Karpas-422 (cell line): ENCODE measurements at places on chromosomes 2 and 18. TPM values are rescaled to one million over a fixed set of nuclear protein-coding genes. Genes with fewer than 3 reads are reported as not detected.

The SNORC gene
- 1.2 and 1.9 TPM in 2 replicates for total RNA-seq

GRCh38 chr2:193539188-193539587 lies 1344.5 kb upstream of the TMEFF2 start:
- no peak overlapping the region for H3K4me3 ChIP-seq
- H3K4me1 ChIP-seq: no peaks in the 10 kb centered on the region
- no peak overlapping the region for H3K27ac ChIP-seq

DNA sequence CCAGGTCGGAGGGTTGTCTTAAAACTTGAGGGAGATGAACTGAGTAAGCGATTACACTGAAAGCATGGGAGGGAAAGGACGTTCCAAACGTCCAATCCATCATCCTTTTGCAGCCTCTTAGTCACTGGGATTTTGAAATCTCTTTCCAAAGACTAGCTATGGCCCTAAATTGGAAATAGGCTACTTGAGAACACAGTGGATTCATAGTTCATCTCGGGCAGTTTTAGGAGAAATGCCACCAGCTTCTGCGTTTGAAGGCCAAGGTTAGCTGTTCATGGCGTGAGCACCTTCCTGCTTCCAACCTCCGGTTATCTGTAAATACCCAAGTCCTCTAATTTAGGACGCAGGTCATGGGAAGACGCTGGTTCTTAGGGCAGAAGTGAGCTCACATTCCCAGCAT lies 821 bp upstream of the EML6 start:
- H3K27me3 ChIP-seq: no peaks in the 10 kb centered on the region
- H3K4me3 ChIP-seq: peak overlapping the region; percentile 73
- H3K4me1 ChIP-seq: peaks cover 29% of the 10 kb centered on the region
- H3K27ac ChIP-seq: peak overlapping the region; percentile 23; the same call in 1 of the 2 replicates
- DNase-seq: peak; percentile 64

The MAL gene
- not detected in 2 replicates for total RNA-seq

The TNFAIP6 gene
- total RNA-seq: not detected in 2 replicates

- no peaks in the 10 kb centered on the region for H3K36me3 ChIP-seq
- no peak overlapping the region for H3K27ac ChIP-seq
- no peaks in the 10 kb centered on the region for H3K27me3 ChIP-seq
- DNase-seq: no peak
- no peak overlapping the region for H3K4me3 ChIP-seq
These were observed 143.0 kb upstream of the GATA6 start for GRCh38 chr18:22026362-22026761.

- H3K27me3 ChIP-seq: no peaks in the 10 kb centered on the region
- no peaks in the 10 kb centered on the region for H3K36me3 ChIP-seq
- 0 out of 2 replicates have a peak overlapping the region, but pooled peaks have one; percentile 82 for H3K27ac ChIP-seq
- H3K4me3 ChIP-seq: no peak overlapping the region
- DNase-seq: no peak
These were observed 92.9 kb downstream of the TTC27 start for GRCh38 chr2:32720771-32721170.

DNA sequence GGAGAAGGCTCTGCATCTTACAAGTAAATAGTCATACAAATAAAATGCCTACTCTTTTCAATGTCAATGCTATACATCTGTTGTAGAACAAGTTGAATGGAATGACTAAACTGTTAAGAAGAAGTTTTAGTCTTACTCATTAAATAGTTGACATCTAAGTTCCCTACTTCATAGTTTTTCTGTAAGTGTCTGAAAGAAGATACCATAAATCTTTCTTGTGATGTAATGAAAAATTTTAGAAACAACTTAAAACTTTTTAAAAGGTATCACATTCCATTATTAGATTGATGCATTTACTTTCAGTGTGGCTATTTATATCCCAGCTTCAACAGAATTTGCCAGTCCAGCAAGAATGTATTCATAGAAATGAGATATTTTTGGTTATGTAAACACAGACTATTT lies 185.2 kb upstream of the EPC2 start:
- no peaks in the 10 kb centered on the region for H3K27me3 ChIP-seq
- no peak overlapping the region for H3K27ac ChIP-seq
- no peaks in the 10 kb centered on the region for H3K36me3 ChIP-seq
- peak; percentile 1 for DNase-seq

DNA sequence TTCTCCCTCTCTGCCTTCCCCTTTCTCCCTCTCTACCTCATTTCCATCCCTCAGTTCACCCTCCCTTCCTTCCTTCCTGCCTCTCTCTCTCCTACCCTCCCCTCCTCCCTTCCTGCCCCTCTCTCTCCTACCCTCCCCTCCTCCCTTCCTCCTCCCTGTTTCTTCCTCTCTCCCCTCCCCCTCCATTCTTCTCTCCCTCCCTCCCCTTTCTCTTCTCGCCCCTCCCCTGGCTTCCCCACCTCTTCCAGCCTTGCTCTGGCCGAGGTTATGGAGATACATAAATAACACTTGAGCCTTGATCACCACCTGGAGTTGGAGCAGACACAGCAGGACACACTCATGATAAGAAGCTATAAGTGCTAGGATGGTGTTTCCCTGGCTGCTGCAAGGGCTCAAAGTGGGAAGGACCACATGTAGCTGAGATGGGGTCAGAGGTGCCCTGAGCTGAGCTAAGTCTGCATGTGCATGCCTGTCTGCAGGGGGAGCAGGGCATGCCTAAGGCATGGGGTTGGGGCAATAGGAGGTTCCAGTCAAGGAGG lies 326.1 kb upstream of the HS6ST1 start:
- H3K27me3 ChIP-seq: no peaks in the 10 kb centered on the region
- no peak overlapping the region for H3K27ac ChIP-seq
- H3K4me3 ChIP-seq: no peak overlapping the region
- H3K36me3 ChIP-seq: no peaks in the 10 kb centered on the region

DNA sequence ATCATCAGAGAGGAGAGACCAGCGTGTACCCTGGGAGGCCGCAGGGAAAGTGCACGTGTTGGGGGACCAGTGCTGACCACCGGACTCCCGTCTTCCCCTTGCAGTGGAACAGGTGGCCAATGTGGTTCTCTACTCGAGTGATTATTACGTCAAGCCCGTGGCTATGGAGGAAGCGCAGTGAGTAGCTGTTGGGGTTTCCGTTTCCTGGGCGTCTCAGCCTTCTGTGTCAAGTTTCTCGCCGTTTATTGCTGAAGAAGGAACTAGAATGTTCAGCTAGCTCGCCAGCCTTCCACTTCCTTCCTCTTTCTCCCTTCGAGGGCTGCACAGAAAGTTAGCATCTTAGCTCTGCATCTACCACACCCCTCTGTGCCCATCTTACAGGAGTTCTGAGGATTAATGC lies 22.8 kb upstream of the DGKD start:
- no peaks in the 10 kb centered on the region for H3K36me3 ChIP-seq
- H3K4me3 ChIP-seq: peak overlapping the region; percentile 38
- peak; percentile 88 for DNase-seq
- peaks cover 12% of the 10 kb centered on the region for H3K4me1 ChIP-seq
- H3K27me3 ChIP-seq: no peaks in the 10 kb centered on the region

The ADGRF3 gene
- 0.25 TPM in 1 of 2 replicates, not detected in the other for total RNA-seq

The FECH gene
- 18.8 and 30.4 TPM in 2 replicates for total RNA-seq

GRCh38 chr18:45560870-45561269 lies 54.4 kb upstream of the SLC14A2 start:
- no peaks in the 10 kb centered on the region for H3K36me3 ChIP-seq
- H3K27me3 ChIP-seq: no peaks in the 10 kb centered on the region
- no peaks in the 10 kb centered on the region for H3K4me1 ChIP-seq
- H3K4me3 ChIP-seq: no peak overlapping the region
- H3K27ac ChIP-seq: no peak overlapping the region
- no peak for DNase-seq

The STK36 gene
- total RNA-seq: 31.0 and 33.5 TPM in 2 replicates

GRCh38 chr2:38636069-38636468 lies 29.8 kb upstream of the GALM start:
- no peaks in the 10 kb centered on the region for H3K36me3 ChIP-seq
- no peak overlapping the region for H3K4me3 ChIP-seq
- no peaks in the 10 kb centered on the region for H3K27me3 ChIP-seq
- no peak overlapping the region for H3K27ac ChIP-seq
- no peak for DNase-seq

The POTEJ gene
- total RNA-seq: not detected in 2 replicates
